ENCODE measurements at places on chromosomes 13 and 19. TPM values are rescaled to one million over a fixed set of nuclear protein-coding genes. Genes with fewer than 3 reads are reported as not detected.

CEACAM7 gene
- not detected for total RNA-seq

HIF3A gene
- total RNA-seq, result 0.64 TPM

SHANK1 gene
- 7.4 TPM for total RNA-seq

ZNF835 gene
- not detected for total RNA-seq

FAM124A gene
- 25.0 TPM for total RNA-seq

UBE2L5 gene
- not detected for total RNA-seq

IZUMO2 gene
- total RNA-seq, result not detected

OLFM2 gene
- 1.3 TPM for total RNA-seq

RYR1 gene
- total RNA-seq, result under 0.01 TPM

CBLC gene
- total RNA-seq, result under 0.01 TPM

DUXA gene
- not detected for total RNA-seq

SPC24 gene
- 44.5 TPM for total RNA-seq

KIR2DL1 gene
- not detected for total RNA-seq

PRODH2 gene
- total RNA-seq, result not detected

DKKL1 gene
- 0.32 TPM for total RNA-seq

MATK gene
- total RNA-seq, result not detected

GJB6 gene
- total RNA-seq, result not detected

SULT2A1 gene
- not detected for total RNA-seq

N4BP2L1 gene
- total RNA-seq, result 1.3 TPM

DPRX gene
- total RNA-seq, result not detected

NDFIP2 gene
- total RNA-seq, result 60.6 TPM

BST2 gene
- total RNA-seq, result 7.8 TPM

SHC2 gene
- total RNA-seq, result 0.43 TPM

ZNF829 gene
- total RNA-seq, result 3.5 TPM

CLPTM1 gene
- 53.1 TPM for total RNA-seq

CAPN12 gene
- total RNA-seq, result not detected

OR4F17 gene
- total RNA-seq, result 0.32 TPM

UGGT2 gene
- 63.0 TPM for total RNA-seq

EFNB2 gene
- 7.4 TPM for total RNA-seq

All from fibroblast of villous mesenchyme (primary cell).